Breast epithelium (tissue), 4 donors: ENCODE measurements at places on chromosomes 12 and 14. TPM values are rescaled to one million over a fixed set of nuclear protein-coding genes. Genes with fewer than 3 reads are reported as not detected.

GRCh38 chr12:10968765-10969456 lies 17.8 kb downstream of the TAS2R50 start:
- peak; percentile 67 for DNase-seq
- no peak overlapping the region for H3K4me3 ChIP-seq
- H3K4me1 ChIP-seq: no peaks in the 10 kb centered on the region
- no peaks in the 10 kb centered on the region for H3K27me3 ChIP-seq
- no peaks in the 10 kb centered on the region for H3K36me3 ChIP-seq
- peak overlapping the region; percentile 74 for H3K27ac ChIP-seq

DNA sequence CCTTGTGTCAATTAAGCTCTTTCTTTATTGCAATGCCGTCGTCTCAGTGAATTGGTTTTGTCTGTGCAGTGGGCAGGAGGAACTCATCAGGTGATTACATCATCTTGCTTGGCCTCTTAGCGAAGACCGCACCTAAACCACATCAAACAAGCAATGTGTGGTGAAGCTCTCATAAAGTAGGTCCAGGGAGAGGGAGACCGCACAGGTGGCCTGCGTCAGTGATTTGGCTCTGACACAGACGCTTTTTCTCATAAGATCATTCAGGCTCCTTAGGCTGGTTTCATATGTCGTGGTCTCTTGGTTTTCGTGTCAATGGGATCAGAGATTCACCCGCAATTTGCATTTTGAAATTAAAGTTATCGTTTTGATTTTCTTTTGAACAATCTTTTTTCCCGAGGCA lies 6.7 kb upstream of the TESC start:
- no peaks in the 10 kb centered on the region for H3K4me1 ChIP-seq
- no peak for DNase-seq
- no peak overlapping the region for H3K4me3 ChIP-seq
- no peaks in the 10 kb centered on the region for H3K36me3 ChIP-seq
- no peaks in the 10 kb centered on the region for H3K27me3 ChIP-seq
- H3K27ac ChIP-seq: no peak overlapping the region

TTC9 gene
- total RNA-seq: 3.9 TPM

MYO1A gene
- total RNA-seq: 0.98 TPM

GRCh38 chr14:101961011-101961721 lies 3.2 kb upstream of the DYNC1H1 start:
- H3K27ac ChIP-seq: no peak overlapping the region
- H3K36me3 ChIP-seq: no peaks in the 10 kb centered on the region
- peak; percentile 74 for DNase-seq
- no peak overlapping the region for H3K4me3 ChIP-seq
- H3K27me3 ChIP-seq: no peaks in the 10 kb centered on the region

DNAH10 gene
- total RNA-seq: 0.33 TPM

GRCh38 chr14:20490563-20490962 lies 14.8 kb upstream of the RNASE10 start:
- no peak overlapping the region for H3K27ac ChIP-seq
- H3K27me3 ChIP-seq: no peaks in the 10 kb centered on the region
- H3K4me3 ChIP-seq: no peak overlapping the region
- no peak for DNase-seq

DNA sequence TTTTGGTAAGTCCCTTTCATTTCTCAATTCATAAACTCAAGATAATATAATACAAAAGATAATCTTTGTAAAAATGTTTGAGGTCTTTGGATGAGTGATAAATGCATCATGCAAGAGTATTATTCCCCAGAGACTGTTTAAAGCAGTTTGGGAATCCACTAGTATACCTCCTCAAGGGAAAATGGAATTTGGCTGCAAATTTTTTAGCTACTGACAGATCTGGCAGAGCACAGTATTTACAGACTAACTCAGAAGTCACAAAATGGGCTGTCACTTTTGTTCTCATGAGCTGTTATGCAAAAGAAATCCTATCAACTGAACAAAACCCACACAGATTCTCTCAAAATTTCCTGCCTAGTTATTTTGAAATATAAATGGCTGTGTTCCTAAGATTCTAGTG lies 9.9 kb downstream of the SPIC start:
- H3K27ac ChIP-seq: no peak overlapping the region
- H3K36me3 ChIP-seq: no peaks in the 10 kb centered on the region
- no peak for DNase-seq

- H3K27ac ChIP-seq: no peak overlapping the region
- no peaks in the 10 kb centered on the region for H3K4me1 ChIP-seq
- no peaks in the 10 kb centered on the region for H3K27me3 ChIP-seq
- peaks cover 4% of the 10 kb centered on the region for H3K36me3 ChIP-seq
- no peak for DNase-seq
Measured at GRCh38 chr12:80531646-80532045, 87.6 kb downstream of the PTPRQ start.

GRCh38 chr14:66237741-66238140 lies 248.4 kb upstream of the CCDC196 start:
- H3K4me3 ChIP-seq: no peak overlapping the region
- no peaks in the 10 kb centered on the region for H3K27me3 ChIP-seq
- H3K36me3 ChIP-seq: no peaks in the 10 kb centered on the region
- no peak overlapping the region for H3K27ac ChIP-seq
- no peaks in the 10 kb centered on the region for H3K4me1 ChIP-seq

GRCh38 chr14:100841761-100842403 lies 16.0 kb downstream of the MEG3 start:
- no peak overlapping the region for H3K4me3 ChIP-seq
- peak overlapping the region; percentile 79 for H3K27ac ChIP-seq
- H3K27me3 ChIP-seq: no peaks in the 10 kb centered on the region
- no peaks in the 10 kb centered on the region for H3K36me3 ChIP-seq
- peaks cover 4% of the 10 kb centered on the region for H3K4me1 ChIP-seq

- H3K4me3 ChIP-seq: no peak overlapping the region
- H3K4me1 ChIP-seq: no peaks in the 10 kb centered on the region
- no peak overlapping the region for H3K27ac ChIP-seq
- H3K36me3 ChIP-seq: no peaks in the 10 kb centered on the region
- no peak for DNase-seq
- no peaks in the 10 kb centered on the region for H3K27me3 ChIP-seq
Measured at GRCh38 chr14:78653173-78653572, 483.0 kb downstream of the NRXN3 start.

DNA sequence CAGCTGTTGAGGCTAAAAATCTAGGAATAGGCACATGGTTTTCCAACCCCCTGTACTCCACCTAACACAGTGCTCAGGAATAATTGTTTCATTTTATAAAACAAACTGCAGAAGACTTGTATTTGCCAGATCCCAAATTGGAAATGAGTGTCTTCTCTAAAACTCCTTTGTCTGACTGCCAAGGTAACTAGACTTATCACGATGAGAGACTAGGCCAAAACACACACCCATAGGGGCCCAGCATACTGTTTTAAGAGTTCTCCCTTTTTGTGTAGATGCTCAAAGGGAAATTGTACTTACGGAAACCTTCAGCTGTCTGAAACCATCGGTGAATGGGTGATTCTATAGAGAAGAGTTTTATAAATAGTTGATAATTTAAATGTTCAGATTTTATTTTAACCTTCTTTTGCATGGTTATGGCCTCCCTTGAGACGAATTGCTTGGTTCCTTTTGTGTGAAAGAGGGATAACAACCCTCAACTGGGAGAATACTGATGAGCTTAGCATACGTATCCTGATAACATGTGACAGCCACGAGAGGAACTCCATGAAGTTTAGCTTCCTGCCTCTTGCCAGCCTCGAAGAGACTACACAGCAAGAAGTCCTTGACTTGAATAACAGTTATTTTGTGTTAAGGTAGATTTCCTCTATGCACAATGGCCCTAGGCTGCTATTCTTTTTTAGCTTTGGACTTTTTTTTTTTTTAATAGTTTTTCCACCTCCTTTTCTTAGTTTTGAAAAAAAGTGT lies 103.3 kb downstream of the PELI2 start:
- H3K27ac ChIP-seq: peak overlapping the region; percentile 38
- H3K27me3 ChIP-seq: no peaks in the 10 kb centered on the region
- H3K4me1 ChIP-seq: peaks cover 20% of the 10 kb centered on the region
- no peaks in the 10 kb centered on the region for H3K36me3 ChIP-seq

DNA sequence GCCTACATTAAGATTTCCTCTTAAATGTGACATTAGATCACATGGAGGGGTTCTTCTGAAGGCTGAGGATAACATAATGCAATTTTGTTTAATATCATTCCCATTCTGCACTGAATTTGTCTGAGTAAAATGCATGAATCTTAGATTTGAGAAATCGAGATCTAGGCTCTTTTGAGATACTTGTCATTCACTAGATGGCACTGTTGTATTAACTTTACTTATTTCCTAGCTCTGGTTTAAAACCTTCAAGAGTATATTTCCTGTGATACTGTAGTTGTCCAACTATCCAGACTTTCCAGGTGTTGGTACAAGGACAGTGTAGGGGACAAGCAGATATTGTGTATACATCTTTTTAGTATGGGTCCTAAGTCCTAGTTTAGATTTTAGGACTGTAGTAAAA lies 91.7 kb upstream of the SEL1L start:
- no peaks in the 10 kb centered on the region for H3K36me3 ChIP-seq
- DNase-seq: no peak
- no peak overlapping the region for H3K4me3 ChIP-seq
- no peaks in the 10 kb centered on the region for H3K27me3 ChIP-seq
- H3K4me1 ChIP-seq: no peaks in the 10 kb centered on the region

MGAT2 gene
- total RNA-seq: 22.1 TPM

- peaks cover 20% of the 10 kb centered on the region for H3K27me3 ChIP-seq
- no peak overlapping the region for H3K27ac ChIP-seq
- no peak overlapping the region for H3K4me3 ChIP-seq
- H3K4me1 ChIP-seq: peaks cover 5% of the 10 kb centered on the region
- H3K36me3 ChIP-seq: no peaks in the 10 kb centered on the region
Measured at GRCh38 chr14:94177806-94178205, 3.7 kb downstream of the PPP4R4 start.

DNA sequence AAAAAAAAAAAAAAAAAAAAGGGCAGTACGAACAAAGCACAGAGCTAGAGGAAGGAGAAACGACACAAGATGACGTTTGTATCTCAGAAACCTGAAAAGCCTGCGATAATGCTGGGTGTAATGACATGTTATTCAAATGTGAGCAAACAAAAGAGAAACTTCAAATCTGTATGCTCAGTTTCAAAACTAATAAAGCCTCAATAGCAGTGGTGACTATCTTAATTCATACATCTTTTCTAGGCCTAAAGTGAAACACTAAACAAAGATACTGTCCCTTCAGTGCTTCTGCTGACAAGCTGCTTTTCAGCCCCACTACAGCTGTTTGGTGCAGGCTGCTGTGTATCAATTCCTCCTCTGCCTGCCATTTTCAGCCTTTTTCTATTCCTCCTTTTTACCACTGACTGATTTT lies 15.8 kb downstream of the ITPR2 start:
- H3K27ac ChIP-seq: peak overlapping the region; percentile 54
- H3K4me3 ChIP-seq: no peak overlapping the region
- no peaks in the 10 kb centered on the region for H3K36me3 ChIP-seq
- no peaks in the 10 kb centered on the region for H3K27me3 ChIP-seq

DNA sequence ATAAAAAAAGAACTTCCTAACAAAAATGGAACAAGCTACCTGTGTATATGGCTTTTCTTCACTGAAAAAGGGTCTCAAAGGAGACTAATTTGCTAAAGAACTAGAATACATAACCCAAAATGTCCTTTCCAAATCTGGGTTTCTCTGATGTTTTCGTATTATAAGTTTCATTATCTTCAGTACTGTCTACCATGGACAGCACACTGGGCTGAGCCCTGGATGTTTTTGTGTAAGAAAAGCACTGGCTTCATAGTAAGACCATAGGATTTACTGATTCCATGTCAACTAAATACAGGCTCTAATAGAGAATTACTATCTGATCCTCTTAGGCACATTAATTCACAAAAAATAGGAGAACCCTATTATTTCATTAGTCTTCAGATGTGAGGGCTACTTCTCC lies 94.3 kb upstream of the GPHB5 start:
- H3K4me1 ChIP-seq: no peaks in the 10 kb centered on the region
- DNase-seq: no peak
- H3K27ac ChIP-seq: no peak overlapping the region
- H3K36me3 ChIP-seq: no peaks in the 10 kb centered on the region
- no peak overlapping the region for H3K4me3 ChIP-seq

SERPINA9 gene
- not detected for total RNA-seq

DNA sequence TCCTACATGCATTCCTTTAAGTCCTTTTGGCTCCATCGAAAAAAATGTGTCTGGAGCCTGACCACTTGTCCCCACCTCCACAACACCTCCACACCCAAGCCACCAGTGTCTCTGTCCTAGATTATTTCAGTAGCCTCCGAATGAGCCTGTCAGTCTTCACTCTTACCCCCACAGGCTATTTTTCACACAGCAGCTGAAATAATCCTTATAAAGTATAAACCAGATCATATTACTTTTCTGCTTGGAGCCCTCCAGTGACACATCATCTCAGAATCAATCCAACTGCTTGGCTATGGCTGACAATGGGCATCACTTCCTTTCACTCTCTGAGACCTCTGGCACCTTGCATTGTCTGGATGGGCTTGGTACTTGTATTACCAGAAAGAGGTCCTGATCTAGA lies 44.9 kb downstream of the BBS10 start:
- no peak overlapping the region for H3K27ac ChIP-seq
- no peaks in the 10 kb centered on the region for H3K4me1 ChIP-seq
- DNase-seq: no peak
- H3K4me3 ChIP-seq: no peak overlapping the region
- no peaks in the 10 kb centered on the region for H3K36me3 ChIP-seq

- H3K27ac ChIP-seq: peak overlapping the region; percentile 60
- peaks cover 6% of the 10 kb centered on the region for H3K4me1 ChIP-seq
- no peak overlapping the region for H3K4me3 ChIP-seq
- DNase-seq: no peak
Measured at GRCh38 chr12:15274561-15274967, 47.7 kb upstream of the PTPRO start.

DNA sequence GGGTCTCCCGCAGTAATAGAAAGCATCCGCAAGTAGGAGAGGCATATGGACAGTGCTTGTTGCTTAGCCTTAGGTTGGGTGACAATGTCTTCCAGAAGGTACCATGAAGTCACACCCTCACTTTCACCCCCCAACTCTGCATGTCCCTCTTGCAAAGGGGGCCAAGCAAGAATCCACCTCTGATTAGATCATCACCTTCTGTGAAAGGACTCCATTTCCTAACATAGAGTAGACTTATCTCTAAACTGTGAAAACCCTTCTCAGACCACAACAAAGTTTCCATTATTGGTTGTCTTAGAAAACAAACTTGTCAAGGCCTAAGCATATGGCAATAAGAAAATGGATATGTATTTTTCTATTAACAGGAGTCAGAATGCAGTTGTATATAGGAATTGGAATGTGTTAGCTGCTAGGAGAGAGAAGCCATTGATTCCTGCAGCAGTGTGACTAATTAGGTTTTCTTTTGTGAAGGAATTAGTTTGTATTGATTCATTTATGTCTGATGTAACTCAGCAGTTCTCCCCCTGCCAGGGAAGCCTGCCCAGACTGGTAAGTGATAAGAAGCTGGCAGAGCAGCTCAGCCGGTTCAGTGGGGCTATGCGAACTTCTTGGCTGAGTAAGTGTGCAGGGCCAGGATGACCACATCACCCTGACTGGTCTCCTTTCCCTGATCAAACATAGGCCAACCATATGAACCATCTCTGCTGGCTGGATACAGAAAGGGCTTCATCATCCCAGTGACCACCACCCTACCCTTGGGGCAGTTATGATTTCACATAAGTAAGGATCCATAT lies 107.3 kb upstream of the CCDC196 start:
- DNase-seq: no peak
- no peaks in the 10 kb centered on the region for H3K4me1 ChIP-seq
- H3K36me3 ChIP-seq: no peaks in the 10 kb centered on the region
- no peaks in the 10 kb centered on the region for H3K27me3 ChIP-seq
- no peak overlapping the region for H3K4me3 ChIP-seq

AQP2 gene
- total RNA-seq: not detected

MFAP5 gene
- total RNA-seq: 42.0 TPM

GRCh38 chr12:93813972-93814821 lies 137.0 kb downstream of the CRADD start:
- H3K36me3 ChIP-seq: no peaks in the 10 kb centered on the region
- H3K27ac ChIP-seq: peak overlapping the region; percentile 91
- DNase-seq: peak; percentile 81
- H3K4me3 ChIP-seq: no peak overlapping the region
